WTC11 (cell line): ENCODE measurements at places on chromosomes 12 and 14.

GRCh38 chr14:74799765-74800164 is 36.6 kb downstream of the YLPM1 start:
- no peaks in the 10 kb centered on the region for H3K4me1 ChIP-seq
- DNase-seq: no peak
- H3K27me3 ChIP-seq: no peaks in the 10 kb centered on the region
- H3K4me3 ChIP-seq: no peak overlapping the region

GRCh38 chr12:62191491-62192179 is 68.6 kb upstream of the USP15 start:
- no peak overlapping the region for H3K27ac ChIP-seq
- no peaks in the 10 kb centered on the region for H3K36me3 ChIP-seq
- peak; percentile 25 for DNase-seq
- H3K4me1 ChIP-seq: peaks cover 26% of the 10 kb centered on the region

- no peak for DNase-seq
- H3K27me3 ChIP-seq: no peaks in the 10 kb centered on the region
- H3K4me3 ChIP-seq: no peak overlapping the region
Observed at GRCh38 chr14:68124979-68125731, 305.6 kb downstream of the RAD51B start.

GRCh38 chr12:22473212-22473611 is 71.1 kb downstream of the C2CD5 start:
- H3K27ac ChIP-seq: no peak overlapping the region
- H3K36me3 ChIP-seq: peaks cover 18% of the 10 kb centered on the region
- no peak for DNase-seq
- H3K4me3 ChIP-seq: no peak overlapping the region
- H3K4me1 ChIP-seq: no peaks in the 10 kb centered on the region
